DMS79 (cell line): ENCODE measurements at places on chromosomes 3 and 15.

DNA sequence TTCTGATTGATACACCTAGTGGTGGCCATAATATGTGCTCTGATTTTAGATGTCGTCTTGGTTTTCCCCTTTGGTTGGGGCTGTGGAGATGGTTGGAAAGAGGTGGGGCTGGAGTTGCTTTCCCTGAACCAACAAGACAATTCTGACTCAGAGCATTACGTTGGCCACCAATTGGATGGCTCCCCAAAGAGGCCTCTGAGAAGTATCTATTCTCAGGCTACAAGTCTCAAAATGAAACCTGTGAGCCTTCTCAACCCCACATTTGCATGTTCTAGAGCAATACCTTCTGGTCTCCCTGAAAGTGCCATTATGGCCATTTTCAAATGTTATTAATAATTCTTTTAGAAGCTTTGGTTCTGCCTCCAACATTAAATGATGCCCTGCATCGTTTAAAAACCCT lies 188.4 kb upstream of the WNT5A start:
- DNase-seq = no peak

DNA sequence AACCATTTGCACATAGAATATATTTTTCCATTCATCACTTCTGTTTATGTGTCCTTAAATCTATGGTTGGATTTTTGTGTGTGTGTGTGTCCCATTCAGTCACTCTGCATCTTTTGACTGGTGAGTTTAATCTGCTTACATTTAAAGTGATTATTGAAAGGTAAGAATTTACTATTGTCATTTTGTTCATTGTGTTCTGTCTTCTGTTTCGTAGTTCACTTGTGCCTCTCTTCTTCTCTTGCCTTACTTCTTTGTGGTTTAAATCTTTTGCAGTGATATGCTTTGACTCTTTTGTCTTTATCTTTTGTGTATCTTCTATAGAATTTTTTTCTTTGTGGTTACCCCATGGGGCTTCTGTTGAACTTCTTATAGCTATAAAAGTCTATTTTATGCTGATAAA lies 166.3 kb upstream of the UBE3A start:
- DNase-seq = no peak

DNA sequence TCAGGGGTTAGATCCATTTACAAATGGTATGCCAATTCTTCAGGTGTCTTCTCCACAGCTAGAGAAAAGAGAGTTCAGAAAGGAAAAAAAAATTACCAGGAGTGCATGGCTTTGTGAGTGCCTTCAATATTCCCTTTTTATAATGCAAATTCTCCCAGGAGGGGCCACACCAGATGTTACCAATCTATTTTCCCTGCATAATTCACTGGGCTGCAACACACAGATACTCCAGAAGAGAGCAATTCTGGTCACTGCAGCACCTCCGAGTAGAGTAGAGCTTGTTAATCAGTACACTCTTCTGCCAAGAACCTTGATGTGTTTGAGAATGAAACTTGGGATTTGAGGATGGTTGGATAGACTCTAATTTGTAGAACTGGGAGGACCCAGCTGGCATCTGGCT lies 80.7 kb upstream of the SPRED1 start:
- DNase-seq = no peak

GRCh38 chr3:69864766-69865165 lies 125.5 kb downstream of the MITF start:
- DNase-seq = no peak

GRCh38 chr15:79017953-79018352 lies 72.6 kb downstream of the RASGRF1 start:
- no peak for DNase-seq

GRCh38 chr15:95262866-95263564 lies 1031.7 kb downstream of the MCTP2 start:
- no peak for DNase-seq
